ENCODE measurements at places on chromosomes 1 and 21.

DNA sequence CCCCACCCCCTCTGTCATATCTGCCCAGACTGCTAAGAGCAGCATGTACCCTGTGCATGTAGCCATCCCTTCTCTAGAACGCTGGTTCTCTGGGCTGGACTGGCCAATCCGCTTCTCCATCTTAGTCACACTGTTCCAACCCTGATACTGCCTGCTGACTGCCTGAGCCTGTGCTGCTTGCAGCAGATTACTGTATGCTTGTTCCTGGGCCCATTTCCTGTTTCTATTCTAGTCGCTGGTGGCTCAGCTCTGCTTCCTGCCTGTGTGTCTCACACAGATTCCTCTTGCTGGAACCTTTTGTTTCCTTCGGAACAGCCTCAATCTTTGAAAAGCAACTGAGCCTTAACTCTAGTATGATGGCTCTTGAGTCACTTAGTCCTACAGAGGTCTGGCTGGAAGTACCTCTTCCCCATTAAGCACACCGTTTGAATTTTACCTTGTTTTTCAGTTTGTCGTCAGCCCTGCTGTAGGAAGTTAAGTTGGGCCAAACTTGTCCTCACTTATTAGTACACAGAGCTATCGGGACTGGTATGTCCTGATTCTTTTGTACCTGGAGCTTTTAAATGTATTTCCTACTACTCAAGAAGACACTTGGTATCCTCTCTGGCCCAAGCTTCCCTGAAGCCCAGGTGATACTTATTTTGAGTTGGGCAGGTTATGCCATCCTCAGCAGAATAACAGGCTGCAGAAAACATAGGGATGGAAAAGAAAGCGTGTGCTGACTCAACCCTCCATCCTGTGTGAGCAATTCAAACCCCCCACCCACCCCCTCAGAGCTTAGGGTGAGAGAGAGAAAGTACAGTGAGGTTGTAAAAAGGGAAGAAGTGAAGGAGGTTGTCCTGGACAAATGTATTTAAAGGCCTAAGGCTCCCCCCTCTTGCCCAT is 43.4 kb upstream of the PIGV start:
- peak; percentile 96 for DNase-seq

DNA sequence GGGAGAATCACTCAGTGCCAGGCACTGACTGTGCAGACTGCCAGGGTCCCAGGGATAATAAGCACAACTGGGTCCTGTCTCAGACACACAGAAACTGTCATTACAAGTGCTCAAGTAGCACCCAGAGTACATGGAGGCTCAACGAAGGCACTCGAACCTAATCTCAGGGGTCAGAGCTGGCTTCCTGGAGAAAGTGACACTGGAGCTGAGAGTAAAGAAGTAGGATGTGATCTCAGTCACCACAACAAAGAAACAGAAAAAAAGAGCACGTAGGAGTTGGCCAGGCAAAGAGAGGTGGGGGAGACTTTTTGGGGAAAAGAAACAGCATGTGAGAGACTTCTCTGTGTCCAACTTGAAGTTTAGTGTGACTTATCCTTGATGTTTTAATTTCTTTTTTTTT is 1.3 kb downstream of the CATSPER4 start:
- DNase-seq = no peak

GRCh38 chr1:101310506-101310905 is 73.7 kb downstream of the S1PR1 start:
- peak; percentile 39 for DNase-seq

- DNase-seq = peak; percentile 87
Measured at GRCh38 chr1:109546311-109547109, 1.9 kb upstream of the GNAI3 start.

DNA sequence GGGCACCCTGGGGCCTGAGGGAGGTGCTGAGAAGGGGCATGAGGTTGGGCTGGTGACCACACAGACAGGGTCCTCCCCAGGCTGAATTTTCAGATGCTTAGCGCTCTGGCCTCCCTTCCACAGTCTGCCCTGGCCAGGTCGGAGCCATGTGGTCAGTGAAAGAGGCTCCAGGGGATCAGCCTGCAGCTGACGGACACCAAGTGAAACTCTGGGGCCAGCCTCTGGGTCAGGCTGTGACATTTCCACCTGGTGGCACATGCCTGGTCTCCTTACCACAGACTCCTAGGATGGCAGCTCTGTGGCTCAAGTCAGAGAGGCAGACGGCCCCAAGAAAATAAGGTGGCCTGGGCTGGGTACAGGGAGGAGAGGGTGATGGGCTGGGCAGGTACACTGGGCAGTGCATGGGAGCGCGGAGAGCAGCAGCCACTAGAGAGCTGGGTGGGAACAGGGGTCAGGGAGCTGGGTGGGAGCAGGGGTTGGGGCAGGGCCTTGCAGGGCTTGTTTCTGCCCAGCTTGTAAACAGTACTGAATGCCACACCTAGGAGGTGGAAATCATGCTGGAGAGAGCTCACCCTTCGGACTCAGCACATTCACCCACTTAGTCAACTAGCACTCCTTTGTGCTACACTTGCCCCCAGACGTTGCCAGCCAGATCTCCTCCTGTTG is 20.7 kb upstream of the ADARB1 start:
- DNase-seq = no peak

GRCh38 chr1:2001773-2002411 is 1.7 kb downstream of the CFAP74 start:
- no peak for DNase-seq

DNA sequence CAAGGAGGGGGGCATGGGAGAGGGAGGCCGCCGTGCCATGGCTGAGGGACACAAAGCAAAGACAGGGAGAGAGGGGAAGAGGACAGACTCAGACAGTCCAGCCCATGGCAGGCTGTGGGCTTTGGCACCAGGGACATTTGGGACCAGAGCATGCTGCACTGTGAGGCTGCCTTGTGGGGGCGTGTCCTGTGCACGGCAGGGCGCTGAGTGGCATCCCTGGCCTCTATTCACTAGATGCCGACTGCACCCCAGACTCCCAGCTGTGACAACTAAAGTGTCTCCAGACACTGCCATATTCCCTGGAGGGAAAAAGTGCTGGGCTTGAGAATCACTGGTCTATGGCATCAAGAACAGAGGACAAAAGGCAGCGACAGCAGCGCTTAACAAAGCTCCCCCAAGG is 18.6 kb upstream of the PRDM15 start:
- no peak for DNase-seq

GRCh38 chr1:33698361-33699035 is 165.4 kb upstream of the HMGB4 start:
- no peak for DNase-seq

GRCh38 chr1:7172804-7173203 is 387.6 kb downstream of the CAMTA1 start:
- DNase-seq = no peak

DNA sequence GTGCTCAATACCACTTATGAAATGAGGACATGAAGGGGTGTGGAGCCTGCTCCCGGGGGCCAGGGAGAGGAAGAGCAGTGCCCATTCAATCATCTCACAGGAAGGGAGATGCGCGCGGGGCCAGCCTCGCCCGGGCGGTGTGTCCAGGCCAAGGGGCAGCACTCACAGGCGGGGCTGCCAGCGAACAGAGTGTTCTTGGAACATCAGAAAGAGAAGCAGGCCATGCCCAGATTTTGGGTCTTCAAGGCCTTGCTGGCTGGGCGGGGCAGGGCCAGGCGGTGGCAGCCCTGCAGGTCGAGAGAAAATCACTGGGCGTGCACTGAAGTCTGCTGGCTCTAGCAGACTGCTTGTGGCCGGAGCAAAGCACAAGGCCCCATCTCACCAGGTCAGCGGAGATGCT is 168.6 kb downstream of the PRDM16 start:
- no peak for DNase-seq

DNA sequence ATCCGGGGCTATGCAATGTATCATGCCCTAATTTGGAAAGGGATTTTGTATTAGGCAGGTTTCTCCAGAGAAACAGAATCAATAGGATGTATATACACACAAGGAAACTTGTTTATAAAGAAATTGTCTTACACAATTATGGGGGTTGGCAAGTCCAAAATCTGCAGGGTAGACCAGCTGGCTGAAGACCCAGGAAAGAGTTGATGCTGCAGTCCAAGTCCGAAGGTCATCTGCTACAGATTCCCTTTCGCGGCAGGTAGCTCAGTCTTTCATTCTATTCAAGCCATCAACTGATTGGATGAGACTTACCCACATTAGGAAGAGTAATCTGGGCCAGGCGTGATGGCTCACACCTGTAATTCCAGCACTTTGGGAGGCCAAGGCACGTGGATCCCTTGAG is 54.6 kb upstream of the CXADR start:
- no peak for DNase-seq

DNA sequence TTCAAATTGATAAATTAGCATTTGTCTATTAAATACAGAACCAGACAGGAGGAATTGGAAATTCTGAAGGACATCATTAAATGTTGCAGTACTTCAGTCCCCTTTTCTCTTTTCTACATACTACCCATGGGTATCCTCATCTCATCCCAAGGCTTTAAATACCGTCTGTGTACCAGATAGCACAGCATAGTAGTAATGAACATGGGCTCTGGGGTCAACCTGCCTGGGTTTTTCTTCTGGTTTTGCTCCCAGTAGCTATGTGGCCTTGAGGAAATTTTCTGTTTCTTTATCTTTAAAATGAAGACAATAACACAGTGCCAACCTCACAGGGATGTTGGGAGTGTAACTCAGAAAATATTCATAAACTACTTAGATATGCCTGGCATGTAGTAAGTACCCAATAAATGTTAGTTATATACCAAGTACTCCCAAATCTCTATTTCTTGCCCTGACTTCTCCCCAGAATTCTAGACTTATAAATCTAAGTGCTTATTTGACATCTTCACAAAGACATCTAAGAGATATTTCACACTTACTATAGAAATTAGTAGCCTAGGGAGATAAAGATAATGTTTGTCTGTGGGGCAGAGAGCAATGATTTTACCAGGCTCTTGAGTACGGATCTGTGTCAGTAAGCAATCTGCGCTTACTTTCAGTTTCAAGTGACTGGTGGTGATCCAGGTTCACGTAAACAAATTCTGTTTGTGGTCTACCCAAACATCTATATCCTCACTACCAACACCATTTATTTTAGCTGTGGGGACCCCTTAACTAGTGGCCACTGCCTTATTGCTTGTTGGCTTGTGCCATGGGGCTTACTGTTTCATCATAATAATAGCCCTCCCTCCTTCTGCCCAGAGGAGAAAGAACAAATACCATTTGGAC is 37.3 kb downstream of the VANGL2 start:
- peak; percentile 72 for DNase-seq

Data from CD4-positive, alpha-beta T cell treated with Interleukin-4 for 4 hours (primary cell).